Fibroblast of skin of scalp (primary cell): ENCODE measurements at places on chromosomes 4 and X.

DNA sequence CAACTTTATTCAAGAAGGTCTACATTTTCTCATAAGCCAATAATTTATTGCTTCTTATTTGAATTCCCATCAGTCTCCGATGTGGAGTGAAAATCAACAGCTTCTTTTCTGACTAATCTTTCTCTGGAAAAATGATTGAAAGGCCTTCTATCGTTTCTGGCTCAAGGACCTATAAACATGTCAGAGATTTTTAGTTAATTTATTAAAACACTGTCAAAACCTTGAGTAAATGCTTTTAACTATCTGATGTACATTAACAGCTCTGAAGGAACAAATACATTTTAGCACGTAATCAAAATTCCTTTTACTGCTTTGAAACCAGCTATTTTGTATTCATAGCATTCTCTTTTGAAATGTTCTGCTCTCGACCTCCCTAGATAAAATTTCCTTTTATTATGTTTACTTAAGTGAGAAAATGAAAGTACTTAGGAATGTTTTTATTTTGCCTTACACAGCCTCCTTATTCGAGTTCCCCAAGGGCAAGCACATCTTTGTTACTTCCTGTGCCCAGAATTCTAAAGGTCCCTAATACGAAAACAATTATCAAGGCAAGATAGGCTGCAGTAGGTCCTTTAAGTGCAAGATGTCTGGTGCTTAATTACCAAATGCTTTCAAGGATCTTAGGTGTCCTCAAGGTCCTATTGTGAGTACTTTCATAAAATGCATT lies 3.1 kb upstream of the ZFX start:
- no peak for DNase-seq

GRCh38 chr4:40570348-40571077 lies 59.2 kb downstream of the RBM47 start:
- DNase-seq = no peak

DNA sequence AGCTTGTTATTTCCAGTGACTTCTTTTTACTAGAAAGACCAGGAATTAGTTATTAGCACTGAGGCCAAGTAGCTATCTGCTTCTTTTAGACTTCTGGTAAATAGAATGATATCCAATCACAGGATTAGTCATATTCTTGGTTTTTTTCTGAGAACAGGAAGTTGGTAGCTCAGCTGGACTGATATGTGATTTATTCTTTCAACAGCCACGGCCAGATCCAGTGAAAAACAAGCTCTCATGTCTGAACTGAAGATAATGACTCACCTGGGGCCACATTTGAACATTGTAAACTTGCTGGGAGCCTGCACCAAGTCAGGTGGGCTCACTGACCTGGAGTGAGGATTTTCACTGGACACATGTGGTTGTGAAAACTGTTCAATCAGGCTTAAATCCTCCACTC lies 48.6 kb downstream of the PDGFRA start:
- peak; percentile 48 for DNase-seq

DNA sequence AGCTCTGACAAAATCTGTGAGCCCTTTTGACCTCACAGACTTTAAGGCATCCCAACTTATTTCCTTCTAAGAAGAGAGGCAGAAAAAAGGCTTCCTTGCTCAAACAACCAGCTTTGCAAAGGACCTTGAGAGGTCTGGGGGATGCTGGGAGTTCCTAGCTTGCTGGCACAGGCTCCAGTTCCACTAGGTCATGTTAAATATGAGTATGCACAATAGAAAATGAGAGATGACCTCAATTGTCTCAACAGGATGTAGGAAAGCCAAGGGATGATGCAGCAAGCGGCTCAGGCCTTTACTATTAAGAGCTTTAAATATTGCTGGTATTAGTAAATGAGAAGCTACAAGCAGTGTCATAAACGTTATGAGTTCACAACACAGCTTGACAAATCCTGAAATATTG lies 13.3 kb upstream of the ZNF827 start:
- no peak for DNase-seq

DNA sequence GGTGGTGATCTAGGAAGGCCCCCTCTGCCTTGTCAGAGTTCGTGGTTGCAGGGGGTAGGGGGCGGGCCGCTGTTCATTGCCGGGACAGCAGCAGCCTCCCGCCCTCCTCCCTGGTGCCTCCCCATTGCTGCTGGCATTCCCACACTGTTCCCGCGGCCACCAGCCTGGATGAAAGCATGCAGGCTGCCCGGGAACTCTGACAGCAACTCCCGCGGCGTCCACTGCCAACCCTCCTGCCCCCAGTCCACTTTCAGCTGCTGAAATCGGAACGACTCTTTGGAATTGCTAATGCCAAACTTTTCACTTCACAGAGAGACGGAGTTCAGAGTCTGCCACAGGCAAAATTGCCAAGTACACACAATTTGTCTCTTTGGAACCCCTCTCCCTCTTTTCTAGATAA lies 121.9 kb downstream of the BEND2 start:
- DNase-seq = no peak

DNA sequence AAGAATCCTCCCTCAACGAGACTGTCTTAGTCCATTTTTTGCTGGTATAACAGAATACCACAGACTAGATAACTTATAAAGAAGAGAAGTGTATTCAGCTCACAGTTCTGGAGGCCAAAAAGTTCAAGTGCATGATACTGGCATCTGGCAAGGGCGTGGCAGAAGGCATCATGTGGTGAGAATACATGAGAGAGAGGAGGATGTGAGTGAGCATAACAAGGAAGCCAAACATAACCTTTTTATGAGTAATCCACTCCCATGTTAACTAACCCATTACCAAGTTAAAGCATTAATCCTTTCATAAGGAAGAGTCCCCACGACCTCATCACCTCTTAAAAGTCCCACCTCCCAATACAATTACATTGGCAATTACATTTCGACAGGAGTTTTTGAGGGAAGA lies 504.6 kb downstream of the IQCM start:
- no peak for DNase-seq

GRCh38 chr4:47533689-47534347 lies 48.7 kb downstream of the ATP10D start:
- DNase-seq = no peak

- peak; percentile 68 for DNase-seq
Observed at GRCh38 chr4:110106931-110107296, 91.5 kb downstream of the ELOVL6 start.

DNA sequence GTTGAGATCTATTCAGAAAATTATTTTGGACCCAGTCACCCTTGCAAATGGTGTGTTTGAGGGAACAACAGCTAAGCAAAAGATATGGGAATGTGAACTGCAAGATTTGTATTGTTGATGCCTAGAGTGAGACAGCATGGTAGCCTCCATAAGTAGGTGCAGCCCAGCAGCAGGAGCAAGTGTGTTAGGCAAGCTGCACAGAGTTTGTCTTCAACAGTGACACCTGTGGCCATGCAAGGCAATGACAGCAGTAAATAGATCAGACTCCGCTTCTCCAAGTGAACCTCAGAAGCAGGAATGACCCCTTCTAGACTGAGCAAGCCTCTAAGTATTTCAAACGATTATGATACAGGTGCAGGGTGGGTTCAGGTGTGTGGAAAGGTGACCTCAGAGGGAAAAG lies 133.4 kb upstream of the MSX1 start:
- DNase-seq = no peak

DNA sequence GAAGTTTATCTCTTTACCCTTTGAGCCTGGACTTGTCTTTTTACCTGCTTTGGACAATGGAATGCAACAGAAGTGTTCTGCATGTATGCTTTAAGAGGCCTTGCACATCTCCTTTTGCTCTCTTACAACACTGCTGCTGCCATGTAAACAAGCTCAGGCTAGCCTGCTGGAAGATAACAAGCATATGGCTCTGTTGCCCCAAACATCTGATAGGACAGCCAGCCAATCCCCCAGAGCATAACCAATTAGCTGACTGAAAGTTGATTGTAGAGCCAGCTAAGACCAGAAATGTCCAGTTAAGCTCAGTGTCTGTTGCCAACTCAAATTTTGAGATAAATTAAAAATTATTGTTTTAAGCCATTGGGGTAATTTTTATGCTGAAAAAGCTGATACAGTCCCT lies 510.6 kb upstream of the CNKSR2 start:
- no peak for DNase-seq

- DNase-seq = no peak
Observed at GRCh38 chr4:183658362-183659028, 490 bp downstream of the RWDD4 start.

- no peak for DNase-seq
Observed at GRCh38 chr4:163736876-163737275, 242.4 kb downstream of the TMA16 start.

GRCh38 chrX:13937370-13938050 lies 92.2 kb downstream of the GEMIN8 start:
- DNase-seq = peak; percentile 60

DNA sequence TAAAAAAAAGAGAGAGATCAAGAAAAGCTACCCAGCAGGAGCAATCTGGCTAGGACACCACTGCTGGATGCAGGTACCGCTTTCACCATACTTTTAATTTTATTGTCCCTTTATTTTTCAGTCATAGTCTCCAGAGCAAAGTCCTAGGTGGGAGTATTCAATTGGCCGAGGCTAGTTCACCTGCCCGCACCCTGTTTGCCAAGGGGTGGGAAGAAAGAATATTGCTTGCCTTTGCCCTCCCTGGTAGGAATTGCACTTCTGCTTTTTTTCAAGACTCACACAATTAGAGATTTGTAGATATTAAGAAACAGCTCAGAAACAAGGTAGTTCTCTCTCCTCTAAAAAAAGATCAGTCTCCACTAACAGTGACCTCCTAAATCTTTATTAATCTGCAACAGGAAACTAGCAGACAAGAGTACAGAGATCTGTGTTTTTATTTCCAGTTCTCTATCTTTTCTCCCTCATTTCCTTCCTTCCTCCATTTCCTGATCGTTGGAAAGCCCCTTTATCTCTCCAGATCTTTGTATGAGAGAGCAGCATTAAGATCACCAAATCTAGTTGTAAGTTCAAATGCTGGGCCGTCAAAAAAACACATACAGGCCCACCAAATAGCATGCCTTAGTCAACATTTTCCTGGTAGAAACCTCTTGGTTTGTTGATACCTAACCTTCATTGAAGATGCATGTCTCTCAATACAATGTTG lies 9.4 kb upstream of the RPGR start:
- no peak for DNase-seq

GRCh38 chrX:24357106-24357505 lies 3.3 kb upstream of the SUPT20HL1 start:
- no peak for DNase-seq

DNA sequence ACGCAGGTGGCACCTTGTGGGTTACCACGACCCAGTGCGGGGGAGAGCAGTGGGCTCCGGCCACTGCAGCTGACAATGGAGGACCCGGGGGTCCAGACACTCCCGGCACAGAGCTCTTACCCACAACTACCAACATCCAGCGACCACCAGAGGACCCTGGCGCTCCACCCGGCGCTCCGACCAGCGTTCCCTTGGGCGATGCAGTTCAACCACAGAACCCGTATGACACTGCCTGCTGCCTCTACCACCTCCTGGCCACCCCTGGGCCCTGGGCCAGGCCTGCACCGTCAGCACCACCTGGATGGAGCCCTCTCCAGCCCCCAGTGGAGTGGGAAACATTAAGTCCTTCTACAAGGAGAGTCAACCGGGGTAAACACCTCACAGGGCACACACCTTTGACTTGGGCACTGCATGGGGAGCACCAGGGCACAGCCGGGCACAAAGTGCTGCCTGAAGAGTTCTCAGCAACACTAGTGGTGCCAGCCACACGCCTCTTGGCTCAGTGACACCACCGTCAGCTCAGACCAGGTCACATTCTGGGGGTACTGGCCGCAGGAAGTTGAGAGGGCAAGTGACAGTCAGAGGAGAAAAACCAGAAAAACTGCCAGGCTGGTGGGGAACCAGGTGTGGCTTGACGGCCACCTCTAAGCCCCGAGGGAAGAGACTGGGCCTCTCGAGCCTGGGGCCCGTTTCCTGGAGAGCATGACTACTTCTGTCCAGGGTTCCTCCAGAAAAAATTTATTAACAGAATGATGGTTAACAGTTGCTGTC lies 2.6 kb downstream of the CTBP1 start:
- DNase-seq = no peak

- DNase-seq = no peak
Observed at GRCh38 chr4:70280567-70280966, 38.2 kb downstream of the CSN3 start.

DNA sequence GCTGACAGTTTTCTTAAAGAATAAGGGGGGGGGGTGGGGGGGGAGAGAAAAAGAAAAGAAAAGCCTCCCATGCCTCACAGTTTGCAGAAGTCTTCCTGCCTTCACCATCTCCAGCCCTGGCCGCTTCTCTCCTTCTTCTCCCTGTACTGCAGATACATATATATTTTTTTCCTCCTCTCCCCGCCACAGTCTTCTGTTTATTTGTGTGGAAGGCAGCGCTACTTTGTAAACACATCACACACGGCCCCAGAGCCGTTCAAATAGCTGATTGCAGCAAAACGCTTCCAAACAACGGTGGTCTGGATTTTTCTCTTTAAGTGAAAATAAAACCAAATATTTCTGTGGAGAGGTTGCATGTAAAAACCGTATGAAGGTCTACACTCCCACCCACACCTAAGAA lies 732 bp downstream of the NLGN4X start:
- DNase-seq = no peak

DNA sequence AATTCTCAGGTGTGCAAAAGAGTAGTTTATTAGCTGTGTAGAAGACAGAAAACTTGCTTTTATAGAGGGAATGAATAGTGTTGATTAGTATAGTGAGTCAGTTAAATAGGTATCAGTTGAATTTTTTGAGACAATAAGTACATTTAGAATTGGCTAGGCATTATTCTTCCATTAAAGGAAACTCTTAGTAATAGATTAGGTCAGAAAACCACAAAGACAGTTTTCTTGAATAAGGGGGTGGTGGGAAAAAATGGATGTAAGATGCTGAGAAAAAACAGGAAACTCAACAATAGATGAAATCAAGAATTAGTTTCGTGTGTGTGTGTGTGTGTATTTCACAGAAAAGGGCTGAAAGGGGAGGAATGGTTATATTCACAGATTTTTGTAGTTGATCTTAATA lies 16.8 kb downstream of the CD38 start:
- DNase-seq = no peak

- DNase-seq = peak; percentile 49
Observed at GRCh38 chrX:40153345-40154249, 55.8 kb upstream of the BCOR start.

DNA sequence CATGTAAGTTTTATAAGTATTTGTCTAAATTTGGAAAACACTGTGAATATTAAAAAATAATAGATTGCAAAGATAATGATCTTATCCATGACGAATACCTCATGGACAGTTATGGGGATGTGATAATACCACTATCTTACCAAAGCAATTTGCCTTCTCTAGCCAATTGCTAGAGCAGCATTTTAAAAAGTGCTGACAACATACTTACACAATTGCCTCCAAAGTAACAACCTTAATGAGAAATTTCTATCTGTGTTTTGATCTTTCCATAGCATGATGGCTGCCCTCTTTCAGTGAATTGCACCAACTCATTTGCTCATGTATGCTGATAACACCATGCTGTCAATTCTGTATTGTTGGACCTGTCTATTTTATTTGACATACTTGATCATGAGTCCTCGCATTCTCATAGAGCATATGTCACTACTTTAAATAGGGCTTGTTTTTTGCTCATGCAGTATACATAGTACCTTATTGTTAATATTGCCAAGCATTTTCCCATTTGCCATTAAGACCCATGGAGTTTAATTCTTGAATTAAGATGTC lies 87.2 kb downstream of the MMRN1 start:
- no peak for DNase-seq

- no peak for DNase-seq
Observed at GRCh38 chrX:46803140-46803539, 33.7 kb upstream of the RP2 start.
